GM03348 (cell line): ENCODE measurements at places on chromosomes 12 and 14.

GRCh38 chr12:50614167-50614759 is 109.5 kb downstream of the DIP2B start:
- DNase-seq, result peak; percentile 28

- DNase-seq, result no peak
Observed at GRCh38 chr12:49365542-49365941, 1.7 kb upstream of the SPATS2 start.

- DNase-seq, result no peak
Observed at GRCh38 chr12:104351057-104351983, 47.8 kb downstream of the EID3 start.

GRCh38 chr12:57429473-57430111 is 1.3 kb downstream of the R3HDM2 start:
- peak; percentile 14 for DNase-seq

GRCh38 chr12:127174881-127175280 is 1092.1 kb upstream of the TMEM132C start:
- peak; percentile 55 for DNase-seq

DNA sequence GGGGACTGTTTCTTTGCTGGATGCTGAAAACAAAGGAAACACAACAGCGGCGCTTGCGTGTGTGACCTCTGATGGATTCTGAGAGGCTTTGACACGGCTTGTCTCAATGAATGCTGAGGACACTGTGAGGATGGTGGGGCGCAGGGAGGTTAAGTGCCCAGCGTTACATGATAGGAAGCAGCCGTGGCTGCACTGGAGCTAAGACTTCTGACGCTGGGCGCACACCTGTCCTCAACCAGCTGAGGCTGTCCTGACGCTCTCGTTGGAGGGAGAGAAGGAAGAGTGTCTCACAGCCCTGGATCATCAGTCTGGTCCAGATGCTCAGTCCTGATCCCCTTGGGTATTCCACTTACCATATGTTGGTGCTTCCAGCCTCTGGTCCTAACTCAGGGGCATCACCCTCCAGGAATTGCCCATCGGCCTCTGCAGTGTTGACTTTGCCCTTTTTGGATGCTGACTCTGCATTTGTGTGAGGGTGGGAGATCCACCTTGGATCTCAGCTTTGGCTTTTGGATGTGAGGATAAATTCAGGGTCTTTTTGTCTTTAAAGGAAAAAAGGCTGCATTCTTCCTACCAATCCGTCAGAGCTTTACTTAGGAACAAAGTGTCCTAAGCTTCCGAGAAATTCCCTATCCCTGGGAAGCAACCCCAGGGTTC is 125.2 kb downstream of the ZNF664 start:
- DNase-seq, result no peak

GRCh38 chr14:20797164-20797563 is 5.5 kb downstream of the RNASE1 start:
- DNase-seq, result no peak

GRCh38 chr12:99959549-99960170 is 25.1 kb downstream of the ANKS1B start:
- peak; percentile 19 for DNase-seq

- no peak for DNase-seq
Observed at GRCh38 chr12:14956024-14956891, 5.1 kb downstream of the ARHGDIB start.

- no peak for DNase-seq
Observed at GRCh38 chr14:98769326-98769725, 502.7 kb downstream of the BCL11B start.

DNA sequence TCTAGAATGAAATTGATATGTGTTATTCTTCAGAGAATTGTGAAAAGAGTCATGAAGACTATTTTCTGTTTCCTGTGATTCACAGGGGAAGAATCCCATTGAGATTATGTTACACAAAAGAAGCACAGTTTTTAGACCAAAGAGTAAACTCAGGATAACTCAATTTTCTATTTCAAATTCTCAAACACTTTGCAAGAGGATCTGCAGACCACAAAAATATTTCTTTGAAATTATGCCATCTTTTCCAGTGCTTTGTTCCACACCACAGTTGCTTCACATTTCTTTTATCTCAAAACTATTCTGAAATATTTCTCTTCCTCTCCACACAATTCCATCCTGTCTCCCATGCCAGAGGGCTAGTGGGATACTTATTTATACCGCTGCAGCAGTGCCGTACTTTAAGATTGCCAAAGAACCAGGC is 188.9 kb upstream of the FOXG1 start:
- no peak for DNase-seq

- no peak for DNase-seq
Observed at GRCh38 chr14:20388159-20388558, 25.1 kb downstream of the TEP1 start.

DNA sequence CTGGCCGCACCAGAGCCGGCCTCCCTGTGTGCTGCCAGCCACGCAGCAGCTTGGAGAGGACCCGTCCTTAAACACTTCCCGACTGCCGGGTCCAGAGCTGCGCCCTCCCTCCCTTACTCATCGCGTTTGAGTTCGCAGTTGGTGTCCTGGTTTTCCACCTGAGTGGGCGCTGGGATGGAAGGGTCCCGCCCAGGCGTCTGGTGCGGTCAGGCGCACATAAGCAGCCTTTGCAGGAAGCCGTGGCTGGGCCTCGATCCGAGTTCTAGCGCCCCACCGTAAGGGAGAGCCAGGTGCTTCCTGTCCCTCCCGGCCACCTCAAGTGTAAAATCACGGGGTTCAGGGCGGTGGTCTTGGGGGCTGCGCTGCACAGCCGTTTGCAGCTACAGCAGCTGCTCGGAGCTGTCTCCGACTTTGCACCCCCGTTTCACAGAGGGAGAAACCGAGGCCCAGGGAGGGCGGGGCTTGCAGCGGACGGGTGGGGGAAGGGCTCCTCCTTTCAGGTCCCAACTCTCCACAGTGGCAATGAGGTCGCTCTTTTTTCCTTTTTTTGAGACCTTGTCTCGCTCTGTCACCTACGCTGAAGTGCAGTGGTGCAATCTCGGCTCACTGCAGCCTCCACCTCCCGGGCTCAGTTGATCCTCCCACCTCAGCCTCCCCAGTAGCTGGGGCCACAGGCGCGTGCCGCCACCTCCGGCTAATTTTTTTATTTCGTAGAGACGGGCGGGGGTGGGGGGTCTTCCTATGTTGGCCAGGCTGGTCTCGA is 51.3 kb downstream of the LRCOL1 start:
- no peak for DNase-seq

DNA sequence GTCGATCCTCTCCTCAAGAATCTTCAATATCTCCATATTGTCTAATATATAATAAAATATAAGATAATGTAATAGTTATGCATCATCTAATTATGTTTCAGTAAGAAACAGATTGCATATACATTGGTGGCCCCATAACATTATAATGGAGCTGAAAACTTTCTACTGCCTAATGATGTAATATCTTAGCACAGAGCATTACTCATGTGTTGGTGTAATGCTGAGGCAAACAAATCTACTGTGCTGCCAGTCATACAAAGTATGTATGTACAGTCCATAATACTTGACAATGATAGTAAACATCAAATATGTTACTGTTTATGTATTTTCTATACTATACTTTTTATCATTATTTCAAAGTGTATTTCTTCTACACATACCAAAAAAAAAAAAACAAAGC is 128.7 kb downstream of the CPNE8 start:
- no peak for DNase-seq

GRCh38 chr12:1531153-1531653 is 63.2 kb downstream of the FBXL14 start:
- DNase-seq, result peak; percentile 61

GRCh38 chr12:56840922-56841321 is 77.8 kb downstream of the HSD17B6 start:
- DNase-seq, result peak; percentile 32

DNA sequence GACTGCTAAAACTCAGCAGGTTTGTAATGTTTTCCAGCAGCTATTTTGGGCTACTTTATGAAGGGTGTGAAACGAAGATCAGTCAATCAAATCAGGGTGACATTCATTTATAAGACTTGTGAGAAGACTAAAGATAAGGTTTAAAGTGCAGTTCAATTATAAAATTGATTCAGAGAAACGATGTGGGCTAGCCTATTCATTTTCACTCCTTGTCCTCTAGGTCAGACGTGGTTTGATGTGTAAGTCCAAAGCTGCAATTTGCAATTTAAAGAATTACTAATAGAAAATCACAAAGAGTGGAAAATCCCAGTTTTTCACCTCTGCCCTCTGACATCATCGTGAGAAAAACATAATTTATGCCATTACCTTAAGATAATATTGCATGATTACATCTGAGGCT is 243.5 kb upstream of the NOVA1 start:
- DNase-seq, result no peak

- no peak for DNase-seq
Observed at GRCh38 chr12:47783821-47784819, 11.1 kb downstream of the SLC48A1 start.
